ENCODE measurements at places on chromosomes 16 and 17.

DNA sequence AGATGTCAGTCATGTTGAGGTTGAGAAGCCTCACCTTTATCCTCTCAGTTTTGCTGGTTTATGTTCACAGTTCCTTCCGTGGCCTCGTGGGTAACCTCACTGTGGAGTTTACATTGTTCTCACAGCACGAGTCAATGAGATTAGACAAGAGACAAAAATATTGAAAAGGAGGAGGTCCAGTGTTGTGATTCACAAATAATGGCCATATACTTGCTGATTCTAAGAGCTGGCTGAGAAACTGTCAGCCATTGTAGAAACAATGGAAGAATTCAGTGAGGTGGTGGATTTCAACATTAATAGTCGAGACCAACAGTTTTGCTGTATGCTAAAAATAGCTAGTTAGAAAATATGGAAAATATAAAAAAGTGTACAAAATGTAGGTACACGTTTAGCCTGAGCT lies 176.4 kb upstream of the WSCD1 start:
- no peak for DNase-seq

DNA sequence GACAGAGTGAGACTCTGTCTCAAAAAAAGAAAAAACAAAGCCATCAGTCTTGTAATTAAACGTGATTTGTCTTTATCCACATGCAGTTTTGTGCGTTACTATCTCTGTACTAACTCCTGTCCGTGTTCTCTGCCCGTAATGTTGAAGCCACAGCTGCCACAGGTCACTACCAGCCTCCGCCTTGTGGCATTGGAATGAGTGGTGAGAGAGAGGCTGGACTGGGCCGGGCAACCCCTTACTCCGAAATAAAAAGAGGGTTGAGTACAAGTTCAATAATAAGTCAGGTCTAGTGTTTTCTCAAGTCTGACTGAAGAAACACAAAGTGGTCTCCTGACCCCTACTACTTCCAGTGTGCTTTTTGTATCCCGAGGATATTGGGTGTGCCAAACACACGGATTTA lies 5.4 kb downstream of the DNAJA3 start:
- no peak for DNase-seq

DNA sequence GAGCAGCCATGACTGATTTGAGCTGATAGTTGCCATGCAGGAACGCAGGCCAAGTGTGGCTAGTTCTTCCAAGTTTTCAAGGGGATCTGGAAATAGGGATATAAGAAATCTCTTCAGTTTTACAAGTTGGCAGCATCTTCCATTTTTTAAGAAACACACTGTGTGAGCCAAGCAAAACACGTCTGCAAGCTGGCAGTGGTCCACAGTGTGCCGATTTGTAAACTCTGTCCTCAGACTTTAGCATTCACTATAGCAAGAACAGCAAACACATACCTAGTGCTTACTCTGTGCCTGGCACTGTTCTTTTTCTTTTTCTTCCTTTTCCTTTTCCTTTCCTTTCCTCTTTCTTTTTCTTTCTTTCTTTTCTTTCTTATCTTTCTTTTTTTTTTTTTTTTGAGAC lies 2.9 kb downstream of the ORAI3 start:
- DNase-seq, result no peak

- DNase-seq, result peak; percentile 2
Measured at GRCh38 chr16:82755570-82756282, 129.0 kb downstream of the CDH13 start.

DNA sequence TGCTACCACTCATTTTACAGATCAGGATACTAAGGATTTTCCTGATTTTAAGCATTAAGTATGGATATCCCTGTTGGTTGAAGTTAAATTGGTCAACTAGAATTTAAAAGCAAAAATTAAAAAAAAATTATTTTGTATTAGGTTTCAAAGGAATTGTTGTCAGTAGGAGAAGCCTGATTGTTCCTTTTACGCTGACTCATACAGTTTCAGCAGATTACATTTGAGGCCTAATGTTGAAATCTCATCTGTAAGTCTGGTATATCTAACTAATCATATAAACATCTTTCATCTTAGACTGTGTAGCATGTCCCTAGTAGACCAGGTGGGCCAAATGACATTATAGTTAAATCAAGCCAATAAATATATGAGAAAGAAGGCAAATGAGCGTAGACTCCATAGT lies 83.5 kb downstream of the FTO start:
- no peak for DNase-seq

GRCh38 chr16:51181503-51181811 lies 30.4 kb upstream of the SALL1 start:
- no peak for DNase-seq

DNA sequence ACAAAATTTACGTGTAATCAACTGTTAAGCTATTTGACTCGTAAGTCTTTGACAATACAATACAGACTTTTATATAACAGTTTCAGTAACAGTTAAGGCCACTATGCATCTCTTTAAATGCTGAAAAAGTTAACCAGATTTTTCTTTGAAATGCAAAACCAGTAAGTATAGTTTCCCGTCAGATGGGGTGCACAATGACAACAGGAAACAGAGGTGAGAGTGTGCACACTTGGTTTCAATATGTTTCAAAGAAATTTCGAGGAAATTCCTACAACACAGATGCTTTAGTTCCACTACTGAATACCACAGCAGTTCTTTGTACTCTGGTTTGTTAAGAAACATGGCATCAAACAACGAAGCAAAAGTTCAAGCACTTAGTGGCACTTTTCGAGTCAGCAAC lies 48.4 kb downstream of the RNF157 start:
- DNase-seq, result no peak

DNA sequence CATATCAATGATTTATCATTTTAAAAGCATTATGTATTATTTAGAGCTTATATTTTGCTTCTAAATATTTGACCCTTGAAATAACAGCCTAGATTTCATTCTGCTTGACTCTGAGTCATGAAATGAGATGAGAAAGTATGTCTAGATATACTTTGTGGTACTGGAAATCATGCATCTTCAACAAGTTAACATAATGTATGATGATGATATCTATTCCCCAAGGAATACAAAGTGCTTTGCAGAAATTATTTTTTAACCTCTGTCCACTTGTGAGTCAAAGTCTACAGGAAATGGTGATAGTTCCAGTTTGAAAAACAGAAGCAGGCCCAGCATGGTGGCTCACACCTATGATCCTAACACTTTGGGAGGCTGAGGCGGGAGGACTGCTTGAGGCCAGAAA lies 36.1 kb downstream of the GOSR1 start:
- no peak for DNase-seq

DNA sequence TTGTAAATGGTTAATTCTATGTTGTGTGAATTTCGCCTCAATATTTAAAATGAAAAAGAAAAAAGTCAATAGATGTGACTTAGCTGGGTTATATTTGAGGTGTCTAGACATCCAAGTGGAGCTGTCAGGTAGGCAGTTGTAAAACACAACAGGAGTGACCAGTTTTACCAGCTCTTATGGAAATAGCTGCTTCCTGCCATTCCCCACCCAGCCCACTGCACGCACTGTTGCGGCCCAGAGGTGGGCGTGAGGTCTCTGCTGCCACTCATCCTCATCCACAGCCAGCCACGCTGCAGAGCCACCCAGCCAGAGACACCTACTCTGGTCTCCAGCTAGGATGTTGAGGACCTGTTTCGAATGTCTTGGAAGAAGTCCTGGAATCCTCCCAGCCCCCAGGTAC lies 3.4 kb upstream of the CARD14 start:
- peak; percentile 44 for DNase-seq

- DNase-seq, result peak; percentile 52
Measured at GRCh38 chr17:65750166-65750565, 188.7 kb upstream of the AXIN2 start.

- DNase-seq, result peak; percentile 77
Measured at GRCh38 chr17:17495536-17496188, 533 bp downstream of the RASD1 start.

- DNase-seq, result no peak
Measured at GRCh38 chr16:722835-723633, 2.1 kb downstream of the ANTKMT start.

DNA sequence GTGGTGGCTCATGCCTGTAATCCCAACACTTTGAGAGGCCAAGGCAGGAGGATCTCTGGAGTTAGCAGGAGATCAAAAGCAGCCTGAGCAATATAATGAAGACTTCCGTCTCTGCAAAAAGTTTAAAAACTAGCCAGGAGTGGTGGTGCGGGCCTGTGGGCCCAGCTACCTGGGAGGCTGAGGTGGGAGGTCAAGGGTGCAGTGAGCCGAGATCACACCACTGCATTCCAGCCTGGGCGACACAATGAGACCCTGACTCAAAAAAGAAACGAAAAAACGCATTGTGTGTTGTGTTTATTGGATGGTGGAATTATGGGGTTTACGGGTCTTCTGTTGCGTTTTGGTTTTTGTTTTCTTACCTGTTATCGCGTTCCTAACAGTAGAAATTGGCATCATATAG lies 863 bp upstream of the DDX19A start:
- DNase-seq, result no peak

- no peak for DNase-seq
Measured at GRCh38 chr17:43402567-43402966, 3.8 kb downstream of the ARL4D start.

GRCh38 chr17:50657627-50658026 lies 22.9 kb downstream of the ABCC3 start:
- no peak for DNase-seq

GRCh38 chr16:4135537-4135936 lies 19.3 kb upstream of the ADCY9 start:
- no peak for DNase-seq

DNA sequence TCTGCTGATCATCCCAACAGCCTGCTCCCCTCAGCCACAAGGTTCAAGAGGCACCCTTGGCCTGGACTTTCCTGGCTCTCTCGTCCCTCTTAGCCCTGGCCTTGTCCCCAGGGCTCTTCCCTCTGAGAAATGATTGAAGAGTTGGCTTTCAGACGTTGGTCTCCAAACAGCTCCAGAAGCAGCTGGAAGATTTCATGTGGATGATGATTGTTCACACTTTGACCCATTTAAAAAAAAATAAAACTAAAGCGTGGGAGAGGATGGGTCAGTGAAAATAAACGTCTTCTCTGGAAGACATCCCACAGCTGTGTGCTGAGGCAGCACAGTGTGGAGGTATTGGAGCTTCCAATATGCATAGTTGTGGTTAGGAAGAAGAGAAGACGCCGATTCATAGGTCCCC lies 54.7 kb upstream of the CDH11 start:
- no peak for DNase-seq

DNA sequence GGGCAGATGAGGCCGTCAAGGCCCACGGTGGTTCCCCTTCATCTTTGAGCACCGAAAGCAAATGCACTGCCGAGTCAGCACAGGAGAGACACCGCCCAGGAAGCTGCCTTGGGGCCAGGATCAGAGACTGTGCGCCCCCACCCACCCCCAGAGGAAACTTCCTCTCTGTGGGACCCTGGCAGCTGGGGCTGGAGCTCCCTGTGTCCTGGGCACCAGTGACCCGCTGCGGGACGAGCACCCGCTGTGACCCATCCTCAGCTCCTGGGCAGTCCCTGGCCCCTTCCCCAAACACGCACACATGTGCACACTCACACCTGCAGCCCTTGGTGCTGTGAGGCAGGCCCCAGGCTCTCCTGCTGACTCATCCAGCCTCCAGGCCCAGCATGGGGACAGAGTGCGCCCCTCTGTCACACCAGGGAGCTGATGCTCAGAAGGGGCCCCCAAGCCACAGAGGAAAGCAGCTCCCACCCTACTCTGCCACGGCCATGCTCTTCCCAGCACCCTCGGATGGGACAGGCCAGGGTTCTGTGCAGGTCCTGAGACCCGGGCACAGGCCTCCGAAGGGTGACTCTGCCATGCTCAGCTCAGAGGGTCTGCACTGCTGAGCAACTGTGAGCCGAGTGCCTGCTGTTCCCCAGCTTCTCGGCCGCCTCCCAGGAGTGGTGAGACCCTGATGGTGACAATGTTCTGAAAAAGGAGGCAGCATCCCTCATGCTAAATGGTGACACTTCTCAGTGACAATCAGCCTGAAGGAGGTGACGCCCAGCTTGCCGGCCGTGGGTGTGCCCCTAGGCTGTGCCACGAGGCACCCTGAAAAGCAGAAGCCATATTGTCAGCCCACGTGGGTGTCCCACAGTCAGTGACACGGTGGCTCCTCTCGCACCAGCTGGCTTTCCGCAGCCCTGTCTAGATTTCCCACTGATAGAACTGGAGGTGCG lies 3.6 kb downstream of the PIEZO1 start:
- DNase-seq, result no peak

DNA sequence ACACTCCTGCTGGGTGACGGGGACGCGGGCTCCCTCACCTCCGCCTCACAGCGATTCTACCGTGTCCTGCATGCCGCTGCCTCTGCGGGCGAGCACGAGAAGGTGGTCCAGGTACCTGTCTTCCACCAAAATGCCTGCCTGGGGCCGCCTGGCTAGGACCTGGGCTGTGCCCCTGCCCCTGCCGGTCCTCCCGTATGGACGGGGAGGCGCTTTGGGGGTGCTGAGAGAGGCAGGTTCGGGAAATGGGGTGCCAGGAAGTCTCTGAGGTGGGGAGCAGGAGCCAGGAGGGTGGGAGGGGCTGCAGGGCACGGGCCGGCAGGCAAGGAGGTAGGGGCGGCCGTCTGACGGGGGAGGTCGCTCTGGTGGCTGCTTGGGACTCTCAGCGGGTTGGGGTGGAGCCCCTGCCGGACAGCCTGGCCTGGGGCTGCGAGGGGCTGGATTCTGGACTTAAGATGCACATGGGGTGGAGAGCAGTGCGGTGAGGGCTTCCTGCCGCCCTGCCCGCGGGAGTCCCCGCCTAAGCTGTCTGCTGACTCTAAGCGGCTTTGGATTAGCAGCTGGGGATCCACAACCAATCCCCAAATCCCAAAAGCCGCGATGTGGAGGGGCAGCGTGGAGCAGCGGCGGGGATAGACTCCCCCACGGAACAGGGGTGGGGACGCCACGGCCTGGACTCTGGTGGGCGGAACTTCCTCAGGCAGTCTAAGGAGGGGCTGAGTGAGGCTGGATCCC lies 5.8 kb downstream of the CHTF18 start:
- DNase-seq, result no peak

DNA sequence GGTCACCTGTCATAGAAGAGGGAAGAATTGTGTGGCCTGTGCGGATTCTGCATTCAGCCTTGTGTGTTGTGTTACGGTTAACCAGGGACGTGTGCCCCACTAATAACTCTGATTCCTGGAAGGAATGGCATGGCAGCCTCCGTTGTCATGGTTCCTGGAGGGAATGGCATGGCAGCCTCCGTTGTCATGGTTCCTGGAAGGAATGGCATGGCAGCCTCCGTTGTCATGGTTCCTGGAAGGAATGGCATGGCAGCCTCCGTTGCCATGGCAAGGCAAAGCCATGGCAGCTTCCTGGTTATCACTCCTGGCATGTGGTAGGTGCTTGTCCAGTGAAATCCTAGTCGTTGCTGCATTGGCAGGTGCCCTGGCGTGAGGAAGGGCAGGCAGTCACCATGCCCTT lies 8.9 kb downstream of the SPG7 start:
- DNase-seq, result peak; percentile 14

- no peak for DNase-seq
Measured at GRCh38 chr16:49260253-49260652, 21.4 kb downstream of the CBLN1 start.

- DNase-seq, result no peak
Measured at GRCh38 chr17:73309727-73310596, 1.8 kb downstream of the CDC42EP4 start.

DNA sequence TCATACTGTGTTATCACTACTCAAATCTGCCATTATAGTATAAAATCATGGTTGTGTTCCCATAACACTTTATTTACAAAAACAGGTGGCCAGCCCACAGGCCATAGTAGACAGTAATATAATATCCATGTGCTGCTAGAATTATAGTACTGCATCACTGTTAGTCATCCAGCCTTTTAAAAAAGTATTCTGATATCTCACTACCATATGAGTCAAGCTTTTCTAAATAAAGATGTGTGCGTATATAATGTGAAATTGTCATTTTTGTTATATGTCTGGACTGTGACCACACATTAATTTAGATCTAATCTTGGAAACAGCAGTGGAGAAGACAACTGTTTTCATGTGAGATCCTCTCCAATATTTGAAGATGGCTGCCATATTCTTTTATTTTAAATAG lies 1049.1 kb upstream of the GOT2 start:
- no peak for DNase-seq

Data from DMS53 (cell line).